ENCODE measurements at places on chromosomes 3 and 15.

DNA sequence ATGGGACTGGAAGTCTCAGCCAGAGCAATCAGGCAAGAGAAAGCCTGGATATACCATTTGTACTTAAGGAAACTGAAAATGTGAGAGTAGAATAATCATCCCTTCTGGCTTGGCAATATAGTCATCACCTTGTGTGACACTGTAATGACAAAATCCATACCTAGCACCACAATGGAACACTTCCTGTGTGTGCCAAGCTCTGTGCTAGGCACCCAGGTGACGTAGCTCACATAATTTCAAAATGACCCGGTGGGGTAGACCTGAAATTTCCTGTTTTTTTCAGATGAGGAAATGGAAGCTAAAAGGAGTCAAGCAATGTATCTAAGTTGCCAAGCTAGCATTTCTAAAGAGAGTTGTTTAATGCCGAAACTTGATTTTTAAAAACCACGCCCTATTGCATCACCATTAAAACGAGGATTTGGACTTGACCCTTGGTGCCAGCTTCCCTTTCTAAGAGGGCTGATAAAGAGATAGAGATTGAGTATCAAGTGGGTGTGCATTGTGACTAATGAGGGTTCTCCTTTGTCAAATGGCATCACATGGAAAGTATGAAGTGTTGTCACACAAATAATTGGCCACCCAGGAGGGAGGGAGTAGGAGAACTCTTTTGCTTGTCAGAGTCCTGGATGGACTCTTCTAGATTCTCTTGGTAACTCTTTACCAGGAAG lies 141.3 kb upstream of the PDZRN3 start:
- DNase-seq: no peak

- peak; percentile 42 for DNase-seq
Observed at GRCh38 chr3:123621850-123622189, 37.0 kb upstream of the HACD2 start.

GRCh38 chr15:90606641-90607040 lies 76.9 kb downstream of the CRTC3 start:
- DNase-seq: no peak

- DNase-seq: no peak
Observed at GRCh38 chr15:74399100-74399499, 31.7 kb upstream of the CYP11A1 start.

DNA sequence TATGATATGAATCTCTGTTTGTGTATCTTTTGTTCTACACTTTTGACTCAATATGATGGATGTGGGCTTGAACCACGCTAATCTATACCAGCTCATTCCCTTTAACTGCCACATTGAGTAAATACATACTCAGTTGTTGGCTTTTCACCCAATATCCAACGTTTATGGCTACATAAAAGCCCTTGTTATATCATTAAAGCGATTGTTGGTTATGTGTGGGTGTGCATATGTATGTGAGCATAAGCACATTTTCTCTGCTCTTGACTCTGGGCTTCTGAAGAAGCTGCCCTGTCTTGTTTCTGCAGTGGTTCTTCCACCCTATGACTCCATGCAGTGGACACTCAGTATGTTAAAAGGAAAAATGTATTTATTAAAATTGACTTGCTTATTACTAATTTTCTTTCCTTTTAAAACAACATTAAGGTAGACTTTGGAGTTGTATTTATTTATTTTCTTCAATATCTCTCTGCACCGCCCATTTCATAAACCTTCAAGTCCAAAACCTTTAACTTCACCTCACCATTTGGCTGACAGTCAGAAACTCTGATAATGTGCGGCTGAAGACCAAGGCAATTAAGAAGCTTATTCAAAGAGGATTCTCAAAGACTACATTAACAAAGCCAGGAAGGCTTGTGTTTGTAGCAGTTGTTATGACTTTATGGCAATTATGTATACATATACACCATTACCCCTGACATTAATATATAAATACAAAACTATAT lies 156.1 kb downstream of the THRB start:
- no peak for DNase-seq

DNA sequence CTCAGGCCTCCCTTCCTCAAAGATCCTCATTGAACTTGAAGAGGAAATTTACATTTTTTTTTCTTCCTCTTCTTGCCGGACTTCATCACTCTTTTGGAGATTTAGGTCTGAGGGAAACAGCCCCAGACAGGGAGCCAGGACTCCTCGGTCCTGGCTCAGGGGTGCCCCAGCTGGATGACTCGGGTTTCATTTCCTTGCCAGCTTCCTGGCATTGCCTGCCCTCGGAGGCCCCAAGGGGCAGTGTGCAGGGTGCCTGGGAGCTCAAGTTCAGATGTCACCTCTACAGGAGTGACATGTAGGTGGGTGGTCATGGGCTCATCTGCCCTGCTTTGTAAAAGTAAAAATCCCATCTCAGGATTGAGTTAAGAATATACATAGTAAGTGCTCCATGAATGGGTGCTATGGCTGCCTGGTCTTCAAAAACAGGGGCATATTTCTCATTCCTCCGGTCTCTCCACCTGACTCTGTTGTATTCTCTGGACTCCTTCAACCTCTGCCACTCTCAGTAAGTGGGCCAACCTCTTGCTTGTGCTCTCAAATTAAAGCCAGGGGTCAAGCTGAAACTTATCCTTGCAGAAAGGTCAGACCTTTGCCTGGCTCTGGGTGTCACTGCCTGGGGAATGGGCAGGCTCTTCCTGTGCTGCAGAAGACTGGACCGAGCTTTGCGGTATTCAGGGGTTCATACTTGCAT lies 51.8 kb downstream of the SMAD6 start:
- no peak for DNase-seq

DNA sequence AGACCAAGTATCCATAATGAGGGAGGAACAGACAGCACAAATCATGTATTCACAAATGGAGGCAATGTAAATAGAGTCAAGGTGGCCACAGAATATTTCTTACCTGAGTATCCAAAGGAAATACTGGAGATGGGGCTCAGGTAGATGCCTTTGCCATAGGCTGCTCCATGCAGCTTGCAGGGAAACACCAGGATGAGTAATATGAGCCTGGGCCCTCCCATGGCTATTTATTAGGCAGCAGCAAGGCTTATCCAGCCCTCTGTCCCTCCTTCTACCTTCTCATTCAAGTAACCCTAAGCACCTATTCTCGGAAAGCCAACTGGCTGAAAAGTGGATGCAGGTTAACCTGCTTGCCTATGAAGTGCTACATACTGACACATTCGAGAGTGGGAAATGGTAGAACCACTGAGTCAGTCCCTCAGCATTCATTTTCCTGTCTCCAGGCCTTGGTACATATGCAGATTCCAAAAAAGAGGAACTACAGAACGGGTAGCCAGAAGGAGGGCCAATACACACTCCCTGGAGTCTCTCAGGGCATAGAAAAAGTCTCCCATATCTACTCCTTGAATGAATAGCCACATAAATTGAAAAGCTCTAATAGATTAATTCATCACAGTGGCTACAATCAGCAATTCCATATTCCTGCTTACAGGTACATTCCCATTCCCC lies 18.3 kb upstream of the PKM start:
- DNase-seq: no peak

DNA sequence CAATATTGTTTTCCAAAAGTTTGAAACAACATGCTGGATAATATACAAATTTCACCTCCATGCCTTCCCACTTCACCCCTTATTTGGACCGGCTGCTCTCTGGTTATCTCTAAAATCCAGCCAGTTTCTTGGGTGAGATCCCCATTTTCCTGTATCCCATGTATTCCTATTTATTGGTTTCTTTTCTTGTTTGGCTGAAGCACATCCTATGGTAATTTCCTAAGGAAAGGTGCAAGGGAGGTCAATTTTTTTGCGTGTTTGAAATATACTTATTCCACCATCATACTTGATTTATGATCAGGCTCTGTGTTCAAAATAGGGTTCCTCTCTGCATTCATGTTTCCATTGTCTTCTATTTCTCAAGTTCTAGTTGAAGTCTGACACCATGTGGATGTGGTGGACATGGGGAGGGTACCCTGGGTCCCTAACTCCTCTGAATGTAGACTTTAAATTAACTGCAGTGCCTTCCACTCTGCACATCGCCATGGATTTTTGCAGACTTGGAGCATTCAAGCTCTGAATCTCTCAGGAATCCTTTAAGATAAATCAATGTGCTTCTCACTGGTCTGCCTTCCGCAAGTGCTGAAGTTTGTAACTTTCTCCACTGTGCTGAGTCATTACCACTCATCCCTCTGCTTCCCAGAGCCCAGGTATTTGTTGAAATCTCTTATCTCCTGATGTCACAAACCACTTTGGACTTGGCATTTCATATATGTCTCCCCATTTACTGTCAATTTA lies 52.1 kb upstream of the TLE3 start:
- DNase-seq: no peak

- no peak for DNase-seq
Observed at GRCh38 chr3:42983927-42984326, 4.8 kb downstream of the GASK1A start.
